Stimulated activated CD8-positive, alpha-beta memory T cell treated with anti-CD3 and anti-CD28 coated beads, Interleukin-7, amount 100 ng/mL, for 1 hour (primary cell): ENCODE measurements at places on chromosomes 16 and 17.

DNA sequence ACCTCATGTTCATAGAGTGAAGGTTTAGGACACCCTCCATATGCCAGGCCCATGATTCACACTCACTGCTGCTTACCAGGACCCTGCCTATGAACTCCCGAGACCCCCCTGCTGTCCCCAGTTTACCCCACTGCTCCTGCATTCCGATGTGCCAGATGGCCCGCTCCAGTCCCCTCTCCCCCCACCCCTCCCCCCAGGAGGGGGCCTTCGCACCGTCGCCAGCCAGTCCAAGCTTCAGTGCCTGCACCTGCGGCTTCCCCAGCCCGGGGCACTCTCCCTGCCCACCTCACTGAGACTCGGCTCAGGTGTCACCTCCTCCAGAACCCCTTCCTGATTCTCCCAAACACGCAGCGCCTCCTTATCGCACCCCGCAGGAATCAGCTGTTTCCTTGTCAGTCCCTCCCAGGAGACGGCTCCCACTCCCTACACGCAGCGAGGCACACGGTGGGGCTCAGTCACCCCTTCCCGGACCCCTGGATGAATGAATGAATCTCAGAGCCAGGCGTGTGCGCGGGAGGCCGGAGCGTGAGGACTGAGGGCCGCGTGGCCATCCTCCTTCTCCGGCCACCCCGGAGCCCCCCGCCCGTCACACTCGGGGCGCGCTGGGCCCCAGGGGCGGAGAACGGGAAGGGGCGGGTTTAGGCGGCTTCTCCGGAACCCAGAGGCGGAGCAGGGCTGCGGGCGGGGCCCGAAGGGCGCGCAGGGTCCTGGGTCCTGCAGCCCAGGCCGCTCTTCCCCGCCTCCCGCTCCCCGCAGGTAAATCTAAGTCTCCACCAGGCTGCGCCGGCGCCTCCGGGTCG, 1.6 kb downstream of the MYO1C start:
- no peak for DNase-seq

- DNase-seq = no peak
Measured at GRCh38 chr17:44314869-44315661, 6.7 kb downstream of the RUNDC3A start.

DNA sequence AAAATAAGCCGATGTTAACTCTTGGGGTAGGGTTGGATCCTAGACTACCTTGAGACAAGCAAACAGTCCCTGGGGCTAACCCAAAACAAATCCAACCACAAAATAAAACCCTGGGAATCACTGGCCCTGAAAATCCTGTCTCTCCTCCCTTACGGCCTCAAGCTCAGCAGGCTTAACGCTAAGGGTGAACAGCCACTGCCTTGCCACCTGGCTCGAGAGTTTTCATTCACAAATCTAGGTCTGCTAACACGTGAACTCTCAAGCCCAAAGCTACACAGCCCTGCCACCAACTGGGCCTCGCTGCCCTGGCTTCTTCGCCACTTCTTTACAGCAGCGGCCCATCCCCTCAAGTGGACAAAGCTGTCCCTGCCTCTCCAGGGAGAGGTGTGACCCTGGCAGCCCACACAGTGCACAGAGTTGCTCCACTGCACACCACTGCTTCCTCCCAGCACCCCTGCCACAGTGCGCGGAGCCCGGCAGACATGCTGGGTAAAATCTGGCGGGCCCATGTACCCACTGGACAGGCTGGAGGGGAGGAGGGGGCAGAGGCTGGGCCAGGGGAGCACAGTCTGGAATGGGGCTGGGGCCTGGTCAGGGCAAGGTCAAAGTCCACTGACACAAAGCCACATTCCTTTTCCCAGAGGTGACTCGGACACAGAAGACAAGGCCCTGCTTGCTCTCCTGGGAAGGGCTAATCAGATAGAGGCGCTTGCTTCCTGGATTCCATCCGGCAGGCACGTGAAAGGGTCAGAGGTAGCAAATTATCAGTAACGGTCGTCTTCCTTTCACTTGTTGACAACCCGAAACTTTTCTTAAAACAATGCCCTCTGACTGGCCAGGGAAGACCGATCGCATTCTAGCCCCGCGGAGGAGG, 996 bp downstream of the PCYT2 start:
- DNase-seq = no peak

DNA sequence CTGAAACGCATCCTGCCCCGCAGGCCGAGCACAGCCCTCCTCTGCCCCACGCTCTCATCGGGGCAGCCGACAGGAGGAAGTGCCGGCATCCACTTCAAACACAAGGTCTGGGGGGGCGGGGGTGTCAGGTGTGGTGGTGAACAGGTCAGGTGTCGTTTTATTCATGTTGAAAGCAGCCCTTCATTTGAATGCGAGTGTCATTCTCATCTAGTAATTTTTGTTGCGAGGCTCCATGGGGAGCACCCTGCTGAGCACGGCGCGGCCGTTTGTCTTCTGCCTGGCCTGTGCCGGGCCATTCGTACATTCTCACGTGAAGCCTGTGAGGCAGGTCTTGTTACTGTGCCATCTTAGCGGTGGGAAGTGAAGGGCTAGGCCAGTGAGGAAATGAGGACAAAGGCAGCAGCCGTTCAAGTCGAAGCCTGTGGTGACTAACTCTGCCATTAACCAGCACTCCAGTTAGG, 1.9 kb downstream of the ACSF3 start:
- DNase-seq = no peak

DNA sequence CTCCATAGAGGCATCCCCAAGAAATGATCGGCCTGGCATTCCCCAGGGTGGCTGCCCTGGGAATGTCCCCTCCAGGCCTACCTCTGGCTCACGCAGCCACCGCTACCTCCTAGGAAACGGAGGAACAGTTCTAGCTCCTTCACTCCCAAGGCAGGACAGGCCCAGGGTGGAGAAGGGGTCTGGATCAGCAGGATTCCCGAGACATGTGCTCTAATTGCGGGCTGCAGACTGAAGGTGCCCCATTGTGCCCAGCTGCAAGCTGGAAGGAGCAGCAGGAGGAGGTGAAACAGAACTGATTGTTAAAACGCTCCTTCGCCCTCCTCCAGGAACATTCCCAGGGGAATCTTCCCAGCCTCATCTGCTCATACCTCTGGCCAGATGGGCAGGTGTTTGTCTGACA, 40.8 kb downstream of the SCNN1G start:
- DNase-seq = no peak

GRCh38 chr16:1923299-1924034, 5.3 kb upstream of the HS3ST6 start:
- DNase-seq = no peak

GRCh38 chr16:16988963-16989362, 481.8 kb downstream of the XYLT1 start:
- no peak for DNase-seq

- no peak for DNase-seq
Measured at GRCh38 chr17:69710926-69711325, 296.4 kb downstream of the MAP2K6 start.

- DNase-seq = no peak
Measured at GRCh38 chr16:47779201-47780016, 318.3 kb downstream of the PHKB start.

DNA sequence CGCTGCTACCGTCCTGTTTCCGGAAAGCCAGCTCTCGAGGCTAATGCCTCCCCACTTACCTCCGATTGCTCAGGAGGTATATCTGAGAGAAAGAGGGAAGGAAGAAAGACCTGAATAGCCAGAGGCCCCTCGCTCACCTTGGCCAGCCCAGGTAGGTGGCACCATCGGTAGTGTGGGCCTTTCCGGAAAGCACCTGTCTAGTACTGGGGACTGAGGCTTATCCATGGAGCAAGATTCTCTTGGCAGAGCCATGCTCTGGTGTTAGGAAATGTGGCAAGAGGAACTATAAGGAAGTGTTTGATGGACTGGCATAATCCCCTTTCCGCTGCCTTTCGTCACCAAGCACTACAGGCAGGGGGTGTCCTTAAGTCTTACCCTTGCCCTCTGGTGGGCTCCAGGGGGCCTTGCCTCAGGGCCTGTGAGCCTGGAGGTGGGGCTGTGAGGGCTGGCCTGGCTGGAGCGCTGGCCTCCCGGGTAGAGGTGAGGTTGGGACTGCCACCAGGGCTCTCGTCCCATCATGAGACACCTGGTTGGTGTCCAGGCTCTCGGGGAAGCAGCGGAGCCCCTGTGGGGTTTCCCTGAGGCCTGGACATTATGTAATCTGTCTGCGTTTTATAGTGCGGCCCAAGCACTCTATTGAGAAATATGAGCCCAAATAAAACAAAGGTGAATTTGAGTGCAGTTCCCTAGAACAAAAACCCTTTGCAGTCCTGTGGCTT, 2.9 kb downstream of the CMIP start:
- DNase-seq = no peak

DNA sequence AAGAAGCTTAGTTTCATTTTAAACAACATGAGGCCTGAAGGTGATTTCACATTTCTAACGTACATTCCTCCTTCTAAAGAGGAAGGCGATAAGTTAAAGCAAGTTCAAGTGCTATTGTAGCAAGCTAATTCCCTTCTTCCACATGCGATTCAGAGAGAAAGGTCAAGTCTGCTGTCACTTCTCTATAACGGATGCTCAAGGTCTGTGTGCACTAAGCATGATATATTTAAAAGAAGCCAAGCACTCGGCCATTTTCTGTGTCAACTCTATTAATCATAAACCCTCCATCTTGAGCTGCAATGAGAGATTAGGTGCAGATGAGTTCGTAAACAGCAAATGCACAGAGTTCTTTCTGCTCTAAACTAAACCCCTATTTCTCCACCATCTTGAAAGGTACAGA, 568.8 kb upstream of the ZFHX3 start:
- no peak for DNase-seq

GRCh38 chr17:13671341-13671740, 69.6 kb upstream of the HS3ST3A1 start:
- DNase-seq = no peak

DNA sequence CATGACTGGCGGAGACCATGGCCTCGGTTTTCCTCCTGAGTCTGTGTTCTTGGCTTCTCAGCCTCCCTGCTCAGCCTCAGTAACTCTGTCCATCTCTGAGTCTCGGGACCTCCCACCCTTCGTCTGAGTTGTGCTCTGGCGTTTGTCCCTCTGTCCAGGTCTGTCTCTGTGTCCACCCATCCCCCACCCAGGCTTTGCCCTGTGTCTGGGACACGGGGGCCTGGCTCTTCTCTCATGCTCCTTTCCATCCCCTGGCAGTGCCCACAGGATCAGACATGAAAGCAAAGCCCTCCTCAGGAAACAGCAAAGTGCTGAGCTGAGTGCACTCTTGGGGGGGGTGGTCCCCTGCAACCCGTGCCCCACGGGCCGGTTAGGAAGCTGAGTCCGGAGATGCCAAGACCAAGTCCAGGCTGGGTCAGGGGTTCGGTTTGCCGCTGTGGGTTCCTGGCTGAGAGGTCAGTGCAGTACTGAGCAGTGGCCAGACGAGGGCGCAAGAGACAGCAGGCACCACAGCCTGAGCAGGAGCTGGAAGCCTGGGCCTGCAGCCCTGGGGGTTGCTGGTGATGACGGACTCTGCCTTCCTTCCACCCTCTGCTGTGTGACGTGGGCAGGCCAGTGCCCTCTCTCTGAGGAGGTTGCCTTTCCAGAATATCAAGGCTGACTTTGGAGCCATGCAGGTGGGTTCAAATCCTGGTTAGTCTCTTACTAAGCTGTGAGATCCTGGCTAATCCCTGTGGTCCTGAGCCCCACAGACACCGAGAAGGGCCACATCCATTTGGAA, 2.5 kb downstream of the P2RX1 start:
- DNase-seq = peak; percentile 49

GRCh38 chr17:40065769-40066510, 3.2 kb downstream of the THRA start:
- DNase-seq = no peak

DNA sequence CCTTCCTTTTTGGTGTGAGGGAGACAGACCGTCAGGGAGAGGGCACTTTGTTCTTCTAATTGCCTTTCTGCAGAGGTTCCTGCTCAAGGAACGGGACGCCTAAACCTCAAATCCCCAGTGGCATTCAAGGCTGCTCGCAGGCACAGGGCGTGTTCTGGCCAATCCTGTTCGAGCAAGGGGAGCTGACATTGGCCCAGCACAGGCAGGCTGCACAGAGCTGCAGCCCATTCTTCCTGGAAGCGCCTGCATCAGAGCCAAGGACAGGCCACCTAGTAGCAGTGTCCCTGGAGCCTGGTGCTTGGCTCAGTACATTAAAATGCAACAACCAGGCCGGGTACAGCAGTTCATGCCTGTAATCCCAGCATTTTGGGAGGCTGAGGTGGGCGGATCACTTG, 72.2 kb upstream of the CREBBP start:
- no peak for DNase-seq

DNA sequence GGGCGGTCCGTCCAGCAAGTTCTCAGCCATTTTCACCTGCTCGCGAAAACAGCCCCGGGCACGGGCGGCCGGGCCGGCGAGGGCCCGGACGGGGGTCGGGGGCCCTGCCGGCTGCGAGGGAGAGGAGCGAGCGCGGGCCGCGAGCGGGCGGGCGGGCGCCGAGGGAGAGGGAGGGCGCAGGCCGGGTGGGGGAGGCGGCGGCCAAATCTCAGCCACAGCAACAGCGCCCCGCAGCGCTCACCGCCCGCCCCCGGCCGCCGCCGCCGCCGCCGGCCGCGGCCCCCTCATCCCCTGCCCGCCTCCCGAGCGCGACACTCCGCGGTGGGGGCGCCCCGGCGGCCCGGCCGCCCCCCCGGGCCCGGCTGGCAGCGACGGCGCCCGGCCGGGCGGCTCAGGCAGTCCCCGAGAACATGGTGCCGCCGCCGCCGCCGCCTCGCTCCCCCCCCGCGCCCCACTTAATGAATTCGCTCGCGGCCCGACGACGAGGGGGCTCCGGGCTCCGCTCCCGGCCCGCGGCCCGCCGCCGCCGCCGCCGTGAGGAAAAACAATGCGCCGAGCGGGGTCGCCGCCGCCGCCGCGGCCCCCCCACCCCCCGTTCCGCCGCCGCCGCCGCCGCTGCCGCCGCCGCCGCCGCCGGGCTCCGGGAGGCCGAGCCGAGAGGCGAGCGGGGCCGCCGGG, 487 bp downstream of the CREBBP start:
- DNase-seq = peak; percentile 50

GRCh38 chr17:58516644-58517377, 2.4 kb upstream of the MTMR4 start:
- DNase-seq = no peak

DNA sequence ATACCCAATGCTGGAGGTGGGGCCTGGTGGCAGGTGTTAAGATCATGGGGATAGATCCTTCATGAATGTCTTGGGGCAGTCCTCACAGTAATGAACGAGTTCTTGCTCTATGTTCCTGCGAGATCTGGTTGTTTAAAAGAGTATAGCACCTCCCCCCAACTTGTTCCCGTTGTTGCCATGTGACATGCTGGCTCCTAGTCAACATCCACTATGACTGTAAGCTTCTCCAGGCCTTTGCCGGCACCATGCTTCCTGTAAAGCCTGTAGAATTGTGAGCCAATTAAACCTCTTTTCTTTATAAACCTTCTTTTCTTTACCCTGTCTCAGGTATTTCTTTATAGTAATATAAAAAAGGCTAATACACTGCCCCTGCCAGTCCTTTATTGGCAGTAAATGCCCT, 33.3 kb downstream of the RANBP10 start:
- no peak for DNase-seq

- no peak for DNase-seq
Measured at GRCh38 chr16:54284931-54285413, 1.6 kb downstream of the IRX3 start.

- DNase-seq = no peak
Measured at GRCh38 chr17:37744633-37744927, 279 bp downstream of the HNF1B start.
